ENCODE measurements at places on chromosomes 1 and 21.

GRCh38 chr1:113133038-113133437 lies 60.0 kb downstream of the LRIG2 start:
- no peak for DNase-seq

GRCh38 chr1:43286115-43286514 lies 734 bp upstream of the C1orf210 start:
- DNase-seq = no peak

DNA sequence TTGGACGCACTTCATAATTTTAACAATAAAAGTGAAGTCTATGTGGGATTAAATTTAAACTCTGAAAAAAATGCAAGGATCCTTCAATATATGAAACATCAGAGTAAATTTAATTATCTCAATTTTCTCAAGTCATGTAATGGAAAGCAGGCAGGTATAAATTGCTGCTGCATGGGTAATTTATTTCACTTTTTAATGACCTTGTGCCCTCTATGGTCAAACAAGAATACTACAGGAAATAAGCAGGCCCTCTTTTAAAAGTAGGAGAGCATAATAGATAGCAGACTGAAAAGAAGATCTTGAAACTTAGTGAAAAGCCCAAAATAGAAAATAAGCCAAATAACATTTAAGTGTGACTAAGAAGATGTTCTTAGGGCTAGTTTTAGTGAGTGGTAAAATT lies 22.9 kb downstream of the BCAS2 start:
- no peak for DNase-seq

- DNase-seq = no peak
These were observed 6.0 kb downstream of the TEX35 start for GRCh38 chr1:178518894-178519293.

DNA sequence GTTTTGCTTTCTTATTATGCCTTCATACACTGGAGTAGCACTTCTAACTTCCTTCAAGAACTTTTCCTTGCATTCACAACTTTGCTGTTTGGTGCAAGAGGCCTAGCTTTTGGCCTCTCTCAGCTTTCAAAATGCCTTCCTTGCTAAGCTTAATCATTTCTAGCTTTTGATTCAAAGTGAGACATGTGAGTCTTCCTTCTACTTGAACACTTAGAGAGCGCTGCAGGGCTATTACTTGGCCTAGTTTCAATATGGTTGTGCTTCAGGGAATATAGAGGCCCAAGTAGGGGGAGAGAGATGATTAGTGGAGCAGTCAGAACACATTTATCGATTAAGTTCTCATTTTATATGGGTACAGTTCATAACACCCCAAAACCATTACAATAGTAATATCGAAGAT lies 12.4 kb downstream of the ANGEL2 start:
- no peak for DNase-seq

Measured in central memory CD8-positive, alpha-beta T cell (primary cell).